ENCODE measurements at places on chromosomes 6 and 20.

DNA sequence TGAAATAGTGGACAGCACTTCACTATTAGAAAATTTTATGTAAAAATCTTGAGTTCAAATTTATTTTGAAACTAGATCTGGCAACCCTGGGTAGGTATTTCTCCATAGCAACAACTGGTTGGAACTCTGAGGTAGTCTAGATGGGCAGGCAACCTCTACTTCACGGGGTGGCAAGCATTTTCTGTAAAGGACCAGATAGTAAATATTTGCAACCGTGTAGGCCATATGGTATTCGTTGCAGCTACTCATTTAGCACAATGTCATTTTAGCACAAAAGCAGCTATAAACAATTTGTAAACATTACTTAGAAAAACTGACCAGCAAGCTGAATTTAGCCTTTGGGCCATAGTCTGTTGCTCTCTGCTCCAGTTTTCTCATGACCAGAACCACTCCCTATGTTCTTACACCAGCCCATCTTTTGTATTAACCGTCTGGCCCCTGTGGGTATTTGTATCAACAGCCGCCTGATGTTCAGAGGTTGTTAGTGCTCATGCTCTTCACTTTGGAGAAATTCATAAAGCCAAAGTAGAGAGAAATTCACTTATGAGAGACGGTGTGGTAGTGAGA lies 29.2 kb downstream of the LGSN start:
- no peak for DNase-seq

DNA sequence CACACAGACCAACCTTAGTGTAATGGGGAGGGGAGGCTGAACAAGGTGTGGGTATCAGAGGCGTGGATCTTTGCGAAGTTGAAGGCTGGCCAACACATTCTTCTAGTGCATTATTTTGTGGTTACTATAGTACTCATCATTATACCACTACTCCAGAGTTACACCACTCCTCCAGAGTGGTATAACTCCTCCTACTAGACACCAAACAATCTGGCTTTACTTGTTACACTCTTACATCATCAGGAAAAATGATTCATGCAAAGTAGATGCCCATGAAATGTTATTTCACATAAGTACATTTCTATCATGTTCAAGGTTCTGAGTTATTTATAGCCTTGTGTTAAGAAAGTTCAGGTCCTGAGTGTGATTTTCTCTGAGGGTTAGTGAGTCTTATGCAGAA lies 443.1 kb upstream of the OPRM1 start:
- DNase-seq = no peak

- DNase-seq = peak; percentile 21
Measured at GRCh38 chr6:146851837-146852236, 253.1 kb downstream of the ADGB start.

- DNase-seq = no peak
Measured at GRCh38 chr6:55955684-55956083, 80.3 kb upstream of the BMP5 start.

GRCh38 chr6:85865420-85866369 lies 223.0 kb upstream of the SYNCRIP start:
- DNase-seq = no peak

DNA sequence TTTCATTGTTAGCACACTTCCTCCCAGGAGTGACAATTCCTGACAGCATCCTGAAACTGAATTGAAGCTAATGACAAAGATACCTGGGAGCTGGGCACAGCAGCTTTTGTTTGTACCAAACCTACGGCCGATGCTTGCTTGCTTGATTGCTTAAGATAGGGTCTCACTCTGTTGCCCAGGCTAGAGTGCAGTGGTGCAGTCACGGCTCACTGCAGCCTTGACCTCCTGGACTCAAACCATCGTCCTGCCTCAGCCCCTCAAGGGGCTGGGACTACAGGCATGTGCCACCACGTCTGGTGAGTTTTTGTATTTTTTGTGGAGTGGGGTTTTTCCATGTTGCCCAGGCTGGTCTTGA lies 84.7 kb upstream of the SCP2D1 start:
- no peak for DNase-seq

DNA sequence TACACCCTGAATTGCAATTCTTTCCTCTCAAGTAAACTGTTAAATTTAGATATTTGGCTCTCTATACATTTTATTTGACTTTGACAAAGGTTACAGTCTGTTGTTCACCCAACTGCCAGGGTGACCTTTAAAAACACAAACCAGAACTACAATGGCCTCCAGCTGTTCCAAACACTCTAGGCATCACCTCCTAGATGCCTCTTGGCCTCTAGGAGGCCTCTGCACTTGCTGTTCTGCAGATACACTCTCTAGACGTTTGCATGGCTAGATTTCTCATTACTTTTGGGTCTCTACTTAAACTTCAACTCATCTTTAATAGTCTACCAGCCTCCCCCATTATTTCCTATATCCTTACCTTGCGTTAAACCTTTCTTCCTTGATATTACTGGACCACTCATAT lies 102.8 kb upstream of the BEND3 start:
- DNase-seq = no peak

DNA sequence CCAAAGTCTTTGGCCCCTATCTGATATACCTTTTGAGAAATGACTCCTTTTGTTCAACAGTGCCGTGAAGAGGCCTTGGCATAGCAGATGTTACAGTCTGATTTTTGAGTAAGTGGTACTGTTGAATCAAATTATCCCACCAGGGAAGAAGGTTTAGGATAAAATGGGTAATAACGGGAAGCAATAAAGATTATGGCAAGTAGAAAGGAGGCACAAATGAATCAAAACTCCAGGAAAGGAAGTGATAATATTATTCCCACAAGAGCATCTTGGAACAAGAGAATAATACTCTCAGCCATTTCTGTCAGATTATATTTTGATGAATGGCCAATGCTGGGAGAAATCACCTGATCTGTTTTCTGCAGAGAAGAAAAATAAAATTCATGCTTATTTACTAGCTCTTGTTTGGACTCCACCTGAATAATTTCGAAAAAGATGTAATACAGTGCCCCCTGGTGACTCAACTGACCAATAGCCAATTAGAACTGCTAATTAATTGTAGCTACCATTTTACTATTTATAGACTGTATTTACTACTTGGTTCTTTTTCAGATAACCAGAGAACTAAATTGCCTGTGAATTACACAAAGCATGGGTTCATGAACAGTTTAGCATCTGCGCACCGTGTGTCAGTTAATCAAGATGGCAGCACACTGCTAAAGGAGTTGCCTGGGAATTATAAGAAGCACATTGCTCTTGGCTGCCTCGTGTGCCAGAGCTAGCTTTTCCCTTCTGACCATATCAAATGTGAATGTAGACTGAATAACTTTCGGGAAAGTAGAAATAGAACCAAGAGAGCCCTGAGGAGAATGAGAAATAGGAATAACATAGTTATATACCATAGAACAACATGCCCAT lies 78.5 kb upstream of the TRDN start:
- DNase-seq = no peak

DNA sequence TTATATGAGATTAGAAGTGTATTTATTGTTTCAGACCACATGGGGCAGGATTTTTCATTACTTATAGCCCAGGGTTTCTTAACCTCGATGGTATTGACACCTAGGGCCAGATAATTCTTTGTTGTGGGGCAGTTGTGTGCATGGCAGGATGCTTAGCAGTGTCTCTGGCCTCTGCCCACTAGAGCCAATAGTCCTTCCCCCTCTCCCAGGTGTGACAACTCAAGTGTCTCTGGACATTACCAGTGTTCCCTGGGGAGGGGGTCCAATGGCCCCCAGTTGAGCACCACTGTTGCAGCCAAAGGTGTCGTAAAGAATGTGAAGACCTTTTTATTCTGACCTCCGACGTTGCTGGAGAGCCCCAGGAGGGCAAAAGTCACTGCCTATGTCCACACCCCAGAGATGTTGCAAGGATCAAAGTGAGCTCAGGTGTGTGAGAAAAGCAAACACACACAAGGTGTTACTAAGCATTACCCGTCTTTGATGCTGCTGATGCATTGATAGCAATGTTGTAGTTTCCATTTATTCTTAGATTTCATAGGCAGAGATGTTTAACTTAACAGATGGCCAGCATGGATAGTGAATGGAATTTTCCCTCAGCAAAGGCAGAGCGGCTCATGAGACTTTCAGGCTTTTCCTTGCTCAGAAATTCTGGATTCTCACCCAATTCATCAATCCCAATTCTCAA lies 22.2 kb downstream of the BANF2 start:
- no peak for DNase-seq

DNA sequence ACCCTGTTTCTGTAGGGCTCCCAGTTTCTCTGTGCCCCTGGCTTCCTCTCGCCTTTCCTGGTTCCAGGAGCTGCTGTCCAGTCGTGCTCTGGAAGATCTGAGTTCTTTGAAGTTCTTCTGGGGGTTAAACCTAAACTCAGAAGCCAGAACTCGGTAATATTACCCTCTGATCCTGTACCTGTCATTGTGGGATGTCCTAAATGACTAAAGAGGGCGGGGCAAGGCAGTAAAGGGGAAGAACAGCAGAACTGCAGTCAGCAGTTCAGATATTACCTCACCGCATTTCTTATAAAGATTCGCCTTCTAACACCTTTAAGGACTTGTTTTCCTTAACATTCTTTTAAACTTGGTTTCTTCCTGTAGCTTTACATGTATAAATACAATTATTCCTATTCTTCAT lies 63.9 kb downstream of the FAM120B start:
- no peak for DNase-seq

DNA sequence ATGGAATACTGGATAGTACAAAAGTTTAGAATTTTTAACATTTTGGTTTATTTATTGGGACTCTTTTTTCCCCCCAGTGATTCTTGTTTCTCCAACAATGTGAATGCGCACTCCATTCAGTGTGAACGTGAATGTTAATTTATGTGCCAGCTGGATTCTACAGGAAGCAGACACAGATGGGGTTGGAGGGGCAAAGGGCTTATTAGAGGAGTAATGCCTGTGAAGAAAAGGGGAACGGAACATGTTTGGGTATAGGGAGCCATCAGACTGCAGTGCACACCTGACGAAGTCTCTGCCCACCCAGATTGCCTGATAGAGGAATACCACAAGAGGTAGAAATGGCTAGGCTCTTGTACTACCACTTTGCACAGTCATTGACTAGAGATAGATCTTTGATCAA lies 48.2 kb downstream of the PTPRA start:
- DNase-seq = no peak

GRCh38 chr20:50417023-50417329 lies 93.2 kb upstream of the PTPN1 start:
- DNase-seq = no peak

GRCh38 chr6:80523531-80523997 lies 417.1 kb downstream of the BCKDHB start:
- DNase-seq = no peak

DNA sequence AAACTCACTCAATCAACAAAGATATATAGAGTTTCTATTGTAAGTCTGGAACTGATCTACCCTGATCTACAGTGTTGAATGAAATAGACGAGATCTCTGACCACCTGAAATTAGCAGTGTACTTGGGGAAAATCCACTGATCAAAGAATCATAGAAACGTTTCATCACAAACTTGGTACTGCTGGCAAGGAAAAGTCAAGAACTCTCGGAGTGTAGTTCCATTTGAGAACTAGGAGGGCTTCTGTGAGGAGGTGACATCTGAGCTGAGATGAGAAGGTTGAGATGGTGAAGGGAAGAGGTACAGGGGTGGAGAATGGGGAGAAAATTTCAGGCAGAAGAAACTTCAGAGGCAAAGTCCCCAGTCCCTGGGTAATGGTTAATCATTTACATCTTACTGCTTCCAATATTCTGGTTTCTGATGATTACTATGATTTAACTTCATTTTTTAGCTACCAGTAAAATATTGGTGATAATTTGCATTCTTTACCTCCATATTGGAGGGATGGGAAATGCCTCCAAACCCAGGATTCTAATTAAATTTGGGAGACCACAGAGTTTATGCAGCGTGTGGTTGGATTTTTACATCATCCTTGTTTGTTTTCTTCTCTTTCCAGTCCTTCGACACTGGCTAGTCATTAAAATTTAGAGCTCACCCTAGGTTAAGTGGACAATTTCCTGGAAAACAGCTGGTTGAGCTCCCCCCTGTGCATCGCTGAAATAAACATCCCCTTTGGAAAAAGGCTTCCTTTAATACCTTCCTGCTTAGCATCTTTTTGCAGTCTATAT lies 191.9 kb downstream of the BCAS1 start:
- DNase-seq = no peak

DNA sequence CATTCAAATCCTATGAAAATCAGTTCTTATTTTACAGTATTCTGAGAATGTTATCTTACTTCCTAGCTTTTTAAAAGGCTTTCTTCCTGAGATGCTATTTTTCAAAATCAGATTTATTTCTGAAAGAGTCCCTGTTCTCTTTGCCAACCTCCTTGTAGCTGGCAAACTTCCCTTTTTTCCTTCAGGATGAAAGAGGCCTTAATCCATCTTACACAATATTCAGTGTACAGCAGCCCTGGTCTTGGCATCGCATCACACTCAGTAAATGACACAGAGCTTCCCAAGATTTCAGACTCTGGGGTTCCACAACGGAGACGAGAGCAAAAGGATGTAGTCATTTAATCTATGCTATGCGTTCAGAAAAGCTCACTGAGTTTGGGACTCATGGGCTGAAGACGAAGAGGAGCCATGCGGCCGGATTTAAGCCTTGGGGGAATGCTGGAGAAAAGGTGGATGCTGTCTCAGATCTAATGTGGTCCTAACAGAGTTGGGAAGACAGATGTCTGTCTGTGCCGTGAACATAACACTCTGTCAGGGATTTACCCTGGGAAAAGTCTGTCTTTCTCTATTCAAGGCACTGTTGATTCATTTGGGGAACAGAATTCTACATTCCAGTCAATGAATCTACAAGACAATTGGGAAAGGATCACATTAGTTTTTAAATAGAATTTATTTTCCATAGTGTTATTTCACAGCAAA lies 616.4 kb upstream of the AGPAT4 start:
- no peak for DNase-seq

DNA sequence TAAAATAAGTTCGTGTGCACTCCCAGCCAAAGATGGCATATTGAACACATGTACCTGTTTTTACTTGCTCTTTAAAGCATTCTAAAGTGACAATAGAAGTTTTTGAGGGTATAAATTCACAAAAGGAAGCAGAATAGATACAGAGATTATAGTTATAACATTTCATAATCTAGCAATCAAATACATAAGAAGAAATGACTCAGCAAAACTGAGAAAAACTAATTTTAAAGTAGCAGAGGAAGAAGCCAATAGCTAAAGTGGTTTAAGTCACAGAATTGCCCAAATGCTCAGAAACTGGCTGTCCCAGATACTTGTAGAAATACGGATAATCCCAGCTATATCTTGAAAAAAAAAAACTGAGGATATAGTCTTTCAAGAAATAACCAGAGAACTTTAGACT lies 49.2 kb upstream of the TBC1D32 start:
- no peak for DNase-seq

- no peak for DNase-seq
Measured at GRCh38 chr6:167712731-167713475, 113.8 kb upstream of the AFDN start.

DNA sequence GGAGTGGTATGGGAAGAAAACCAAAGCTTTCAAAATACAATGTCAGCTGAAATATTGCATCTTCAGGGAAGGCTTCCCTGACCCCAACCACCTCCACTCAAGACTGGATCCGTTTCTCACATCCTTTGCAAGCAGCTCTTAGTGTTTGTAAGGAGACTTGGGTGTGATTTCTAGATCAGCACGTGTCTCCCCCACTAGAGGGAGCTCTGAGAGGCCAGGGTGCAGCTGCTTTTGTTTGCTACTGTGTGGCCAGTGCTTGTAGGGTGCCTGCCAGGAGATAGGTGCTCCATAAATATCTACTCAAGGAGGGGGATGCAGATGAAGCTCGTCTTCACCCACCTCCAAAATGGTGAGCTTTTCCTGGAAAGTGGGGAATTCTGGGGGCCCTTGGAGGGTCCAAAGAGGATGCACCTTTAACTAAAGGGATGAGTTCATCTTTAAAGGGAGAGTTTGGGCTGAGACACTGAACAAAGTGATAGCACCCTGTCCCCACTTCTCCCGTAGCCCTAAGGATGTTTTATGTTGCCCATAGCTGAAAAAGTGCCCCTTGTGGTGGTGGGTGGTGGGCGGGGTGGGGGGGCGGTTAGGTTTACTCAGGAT lies 52.6 kb upstream of the MAFB start:
- DNase-seq = peak; percentile 23

Data from stimulated activated CD4-positive, alpha-beta T cell treated with anti-CD3 and anti-CD28 coated beads, Interleukin-4, amount 100 ng/mL, for 24 hours (primary cell).